ENCODE measurements at places on chromosomes 12 and 14.
A peak's percentile ranks its signal among the peaks of the same experiment; 100 is the strongest.

- DNase-seq: no peak
Measured at GRCh38 chr12:53500142-53500775, 824 bp upstream of the TARBP2 start.

DNA sequence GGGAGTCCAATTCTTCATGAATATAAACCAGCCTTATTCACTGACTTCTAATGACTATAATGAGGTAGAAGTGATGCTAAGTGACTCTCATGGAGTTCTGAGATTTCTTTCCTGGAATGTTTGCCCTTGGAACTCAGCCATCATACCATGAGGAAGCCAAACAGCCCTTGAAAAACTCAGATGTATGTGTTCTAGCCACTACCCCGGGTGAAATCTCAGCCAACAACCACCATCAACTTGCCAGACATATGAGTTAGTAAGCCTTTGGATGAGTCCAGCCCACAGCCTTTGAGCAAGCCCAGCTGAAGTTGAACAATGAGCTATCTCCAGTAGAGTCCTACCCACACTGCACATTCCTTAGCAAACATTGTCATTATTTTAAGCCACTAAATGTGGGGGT, 149.5 kb downstream of the SLC6A15 start:
- no peak for DNase-seq

GRCh38 chr12:105168006-105168405, 60.5 kb downstream of the WASHC4 start:
- no peak for DNase-seq

DNA sequence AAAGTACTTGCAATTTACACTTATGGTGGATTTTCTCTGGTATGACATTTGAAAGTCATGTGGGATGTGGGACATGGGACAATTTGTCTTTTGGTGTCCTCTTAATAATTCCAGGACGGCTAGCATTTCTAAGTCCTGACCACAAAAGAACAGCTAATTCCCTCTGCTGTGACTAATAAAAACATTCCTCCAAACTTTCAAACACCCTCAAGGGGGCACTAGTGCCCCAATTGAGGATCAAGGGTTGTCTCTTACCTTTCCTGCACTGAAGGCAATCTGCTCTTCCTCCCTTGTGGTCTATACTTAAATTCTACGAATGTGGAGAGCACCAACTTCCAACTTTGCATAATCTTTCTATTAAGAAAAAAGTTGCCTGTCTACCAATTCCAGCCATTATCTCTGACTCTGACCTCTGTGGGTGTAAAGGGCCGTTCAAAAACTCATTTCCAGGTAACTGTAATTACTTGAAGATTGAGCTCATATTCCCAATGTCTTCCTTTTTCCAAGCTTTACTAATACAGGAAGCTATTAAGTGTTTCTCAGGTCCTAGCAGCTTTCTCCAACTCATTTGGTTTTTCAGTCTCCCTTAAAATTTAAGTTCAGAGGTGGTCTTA, 210.2 kb downstream of the PTPRO start:
- DNase-seq: peak; percentile 74

DNA sequence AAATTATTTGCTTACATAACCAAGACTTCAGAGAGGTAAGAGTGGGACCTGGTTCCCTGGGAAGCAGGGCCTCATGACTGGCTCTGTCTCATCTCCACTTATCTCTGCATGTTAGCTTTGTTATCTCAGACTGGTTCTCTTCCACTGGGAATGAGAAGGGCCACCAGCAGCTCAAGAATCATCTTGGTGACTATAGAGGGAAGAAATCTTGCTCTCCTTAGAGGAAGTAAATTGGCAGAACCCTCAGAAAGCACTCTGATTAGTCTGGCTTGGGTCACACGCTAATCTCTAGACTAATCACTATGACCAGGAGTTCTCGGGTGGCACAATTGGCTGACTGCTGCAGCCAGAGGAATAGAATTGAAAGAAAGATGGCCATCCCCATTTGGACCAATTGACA, 110.8 kb upstream of the KRAS start:
- no peak for DNase-seq

- DNase-seq: no peak
Measured at GRCh38 chr12:27673101-27673718, 23.0 kb upstream of the REP15 start.

DNA sequence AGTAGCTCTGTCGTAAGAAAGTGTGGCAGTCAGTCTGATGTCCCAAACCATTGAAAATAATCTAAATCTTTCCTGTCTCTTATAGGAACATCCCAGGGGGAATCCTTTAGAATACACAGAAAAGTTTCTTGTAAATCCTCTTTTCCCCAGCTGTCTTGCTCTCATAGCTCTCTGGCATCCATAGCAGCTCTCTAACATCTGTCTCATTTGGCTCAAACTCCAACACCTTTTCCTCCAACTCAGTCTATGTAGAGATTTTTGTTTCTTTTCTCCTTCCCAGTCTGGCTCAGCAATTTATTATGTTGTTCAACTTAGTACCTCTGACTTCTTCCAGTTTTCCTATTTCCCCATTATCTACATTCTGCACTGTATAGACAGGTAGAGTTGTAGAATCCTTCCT, 84.4 kb upstream of the NEDD1 start:
- DNase-seq: no peak

DNA sequence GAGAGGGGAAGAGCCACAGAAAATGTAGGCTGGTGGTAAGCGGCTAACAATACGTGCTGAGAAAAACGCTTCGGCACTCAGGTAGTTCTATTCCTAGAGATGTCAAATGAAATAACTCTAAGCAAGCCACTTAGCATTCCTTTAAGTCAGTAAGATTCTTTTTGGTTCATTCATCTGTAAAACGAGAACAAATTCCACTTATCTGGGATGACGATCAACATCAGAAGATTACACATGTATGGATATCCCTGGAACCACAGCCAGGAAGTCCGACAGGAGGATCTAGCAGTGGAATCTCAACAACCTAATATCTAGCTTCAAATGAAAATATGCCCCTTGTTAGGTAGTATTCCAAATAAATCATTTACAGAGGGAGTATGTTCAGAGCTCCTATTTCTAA, 74.6 kb upstream of the CDKN3 start:
- no peak for DNase-seq

- no peak for DNase-seq
Measured at GRCh38 chr12:94957006-94957405, 46.5 kb downstream of the NDUFA12 start.

GRCh38 chr14:38867561-38868150, 235.4 kb downstream of the SEC23A start:
- peak; percentile 57 for DNase-seq

- no peak for DNase-seq
Measured at GRCh38 chr12:6367969-6368892, 7.1 kb downstream of the SCNN1A start.

- no peak for DNase-seq
Measured at GRCh38 chr14:48027115-48027514, 351.7 kb upstream of the MDGA2 start.

DNA sequence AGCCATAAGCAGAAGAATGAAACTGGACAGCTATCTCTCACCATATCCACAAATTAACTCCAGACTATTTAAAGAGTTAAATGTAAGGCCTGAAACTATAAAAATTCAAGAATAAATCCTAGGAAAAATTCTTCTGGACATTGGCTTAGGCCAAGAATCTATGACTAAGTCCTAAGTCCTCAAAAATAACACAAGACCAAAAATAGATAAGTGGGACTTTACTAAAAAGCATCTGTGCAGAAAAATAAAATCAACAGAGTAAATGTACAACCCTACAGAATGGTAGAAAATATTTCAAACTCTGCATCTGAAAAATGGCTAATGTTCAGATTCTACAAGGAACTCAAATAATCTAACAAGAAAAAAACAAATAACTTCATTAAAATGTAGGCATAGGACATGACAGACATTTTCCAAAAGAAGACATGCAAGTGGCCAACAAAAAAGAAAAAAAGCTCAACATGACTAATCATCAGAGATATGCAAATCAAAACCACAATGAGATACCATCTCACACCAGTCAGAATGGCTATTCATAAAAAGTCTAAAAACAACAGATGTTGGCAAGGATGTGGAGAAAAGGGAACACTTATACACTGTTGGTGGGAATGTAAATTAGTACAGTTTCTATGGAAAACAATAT, 61.0 kb upstream of the PPFIA2 start:
- no peak for DNase-seq

- DNase-seq: no peak
Measured at GRCh38 chr14:72646861-72647528, 246.9 kb downstream of the DPF3 start.

- DNase-seq: no peak
Measured at GRCh38 chr14:104863923-104864266, 1.2 kb upstream of the CEP170B start.

- DNase-seq: no peak
Measured at GRCh38 chr12:49776858-49777257, 35.5 kb downstream of the TMBIM6 start.

GRCh38 chr14:32934073-32934880, 4.4 kb upstream of the NPAS3 start:
- no peak for DNase-seq

- DNase-seq: no peak
Measured at GRCh38 chr14:65075628-65076325, 26.5 kb downstream of the MAX start.

- no peak for DNase-seq
Measured at GRCh38 chr12:71469258-71469750, 29.7 kb downstream of the LGR5 start.

DNA sequence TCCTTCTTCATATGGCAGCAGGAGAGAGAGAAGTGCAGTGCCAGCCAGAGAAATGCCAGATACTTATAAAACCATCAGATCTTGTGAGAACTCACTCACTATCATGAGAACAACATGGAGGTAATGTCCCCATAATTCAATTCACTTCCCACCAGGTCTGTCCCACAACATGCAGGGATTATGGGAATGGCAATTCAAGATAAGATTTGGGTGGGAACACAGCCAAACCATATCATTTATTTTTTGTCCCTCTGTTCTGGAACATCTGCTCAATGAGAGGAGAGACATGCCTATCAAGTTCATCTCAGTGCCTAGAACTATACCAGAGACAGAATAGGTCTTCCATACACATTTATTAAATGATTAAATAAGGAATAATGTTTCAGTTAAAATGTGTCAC, 543.5 kb downstream of the NRXN3 start:
- DNase-seq: no peak

DNA sequence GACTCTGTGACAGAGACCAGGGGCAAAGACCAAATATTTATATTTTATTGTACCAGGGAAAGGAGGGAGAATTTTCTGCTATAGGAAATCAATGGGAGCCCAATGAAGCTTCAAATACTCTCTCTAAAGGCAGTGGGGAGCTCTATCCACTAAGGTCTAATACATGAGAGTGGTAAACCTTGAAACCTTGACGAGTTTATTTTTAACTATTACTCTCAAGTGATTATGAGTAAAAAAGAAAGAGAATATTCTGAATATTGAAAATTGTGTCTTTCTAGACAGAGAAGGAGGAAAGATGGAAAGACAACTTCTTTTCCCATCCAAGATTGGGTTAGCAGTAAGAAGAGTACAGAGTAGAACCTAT, 1722.1 kb upstream of the SEL1L start:
- no peak for DNase-seq

- DNase-seq: no peak
Measured at GRCh38 chr12:125189015-125189414, 123.8 kb downstream of the AACS start.

GRCh38 chr12:113519464-113520307, 48.0 kb upstream of the LHX5 start:
- no peak for DNase-seq
